ENCODE measurements at places on chromosomes 13 and 19.

DNA sequence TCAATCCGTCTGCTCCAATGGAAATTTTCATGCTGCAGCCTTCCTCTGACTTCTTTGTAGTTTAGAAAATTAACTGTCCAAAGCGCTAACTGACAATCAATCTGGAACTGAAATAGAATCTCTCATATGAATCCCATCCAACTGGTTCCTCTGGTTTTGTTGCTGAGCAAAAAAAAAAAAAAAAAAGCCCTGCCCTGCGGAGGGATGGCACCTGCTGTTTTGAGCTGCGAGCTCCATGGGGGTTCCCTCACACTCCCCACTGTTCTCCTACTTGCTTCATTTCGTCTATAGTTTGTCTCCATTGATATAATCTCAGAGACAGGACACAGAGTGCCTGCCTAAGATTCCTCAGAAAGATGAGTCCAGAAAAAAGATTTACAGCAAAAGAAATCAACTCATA, 33.4 kb downstream of the FAAP24 start:
- DNase-seq = no peak

DNA sequence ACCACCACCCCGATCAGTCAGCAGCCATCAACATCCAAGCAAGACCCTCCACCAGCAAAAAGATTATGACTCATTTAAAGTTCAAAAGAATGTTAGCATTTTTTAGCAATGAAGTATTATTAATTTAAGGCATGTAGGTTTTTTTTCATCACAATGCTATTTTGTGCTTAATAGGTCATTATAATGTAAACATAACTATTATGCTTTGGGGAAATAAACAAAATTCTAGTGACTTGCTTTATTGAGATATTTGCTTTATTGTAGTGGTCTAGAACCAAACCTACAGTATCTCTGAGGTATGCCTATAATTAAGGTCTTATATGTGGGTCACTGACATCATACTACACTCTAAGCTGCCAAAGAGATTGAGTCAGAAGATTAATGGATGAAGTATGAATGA, 20.0 kb downstream of the KLF12 start:
- DNase-seq = no peak

- DNase-seq = no peak
Measured at GRCh38 chr19:38889803-38890202, 9.6 kb downstream of the SIRT2 start.

DNA sequence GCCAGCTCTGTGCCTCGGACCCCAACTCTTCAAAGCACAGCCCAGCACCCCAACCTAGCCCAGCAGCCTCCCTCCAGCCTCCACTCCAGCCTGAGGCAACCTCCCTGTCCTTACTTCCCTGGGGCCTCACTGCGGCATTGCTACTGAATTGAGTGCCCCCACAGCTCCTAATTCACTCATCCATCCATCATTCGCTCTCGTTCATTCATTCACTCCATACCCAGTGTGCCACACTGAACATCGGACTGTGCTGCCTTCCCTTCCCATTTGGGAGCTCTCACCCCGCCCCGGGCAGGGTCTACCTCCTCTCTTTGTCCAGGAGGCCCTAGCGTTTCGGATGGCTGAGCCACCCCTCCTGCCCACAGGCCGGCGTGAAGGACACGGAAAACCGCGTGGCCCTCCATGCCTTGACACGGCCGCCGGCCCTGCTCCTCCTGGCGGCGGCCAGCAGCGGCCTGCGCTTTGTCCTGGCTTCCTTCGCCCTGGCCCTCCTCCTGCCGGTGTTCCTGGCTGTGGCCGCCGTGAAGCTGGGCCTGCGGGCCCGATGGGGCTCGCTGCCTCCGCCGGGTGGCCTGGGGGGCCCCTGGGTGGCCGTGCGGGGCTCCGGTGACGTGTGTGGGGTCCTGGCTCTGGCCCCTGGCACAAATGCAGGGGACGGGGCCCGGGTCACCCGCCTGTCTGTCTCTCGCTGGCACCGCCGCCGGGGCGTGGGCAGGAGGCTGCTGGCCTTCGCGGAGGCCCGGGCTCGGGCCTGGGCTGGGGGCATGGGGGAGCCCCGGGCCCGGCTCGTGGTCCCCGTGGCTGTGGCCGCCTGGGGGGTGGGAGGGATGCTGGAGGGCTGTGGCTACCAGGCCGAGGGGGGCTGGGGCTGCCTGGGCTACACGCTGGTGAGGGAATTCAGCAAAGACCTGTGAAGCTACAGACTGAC, 1.3 kb downstream of the NAT14 start:
- DNase-seq = no peak

- DNase-seq = no peak
Measured at GRCh38 chr19:53898636-53899341, 10.3 kb upstream of the CACNG7 start.
